ENCODE measurements at places on chromosomes 2 and 18.

DNA sequence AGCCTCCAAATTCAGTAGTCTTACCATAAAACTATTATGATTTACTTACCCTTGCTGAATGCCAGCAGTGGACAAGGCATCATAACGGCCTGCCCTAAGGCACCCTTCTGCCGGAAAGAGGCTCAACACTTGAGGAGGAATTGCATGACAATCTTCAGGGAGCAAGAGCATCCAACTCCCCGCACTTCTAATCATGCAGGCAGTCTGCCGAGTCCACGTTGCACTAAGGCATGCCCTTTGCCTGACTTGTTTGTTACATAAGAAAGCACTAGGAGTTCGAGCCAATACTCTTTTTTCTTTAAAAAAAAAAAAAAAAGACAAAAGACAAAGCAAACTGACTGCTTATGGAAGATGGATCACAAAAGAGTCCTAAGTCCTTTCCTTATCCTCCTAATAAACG, 17.9 kb upstream of the SPTBN1 start:
- DNase-seq = no peak

DNA sequence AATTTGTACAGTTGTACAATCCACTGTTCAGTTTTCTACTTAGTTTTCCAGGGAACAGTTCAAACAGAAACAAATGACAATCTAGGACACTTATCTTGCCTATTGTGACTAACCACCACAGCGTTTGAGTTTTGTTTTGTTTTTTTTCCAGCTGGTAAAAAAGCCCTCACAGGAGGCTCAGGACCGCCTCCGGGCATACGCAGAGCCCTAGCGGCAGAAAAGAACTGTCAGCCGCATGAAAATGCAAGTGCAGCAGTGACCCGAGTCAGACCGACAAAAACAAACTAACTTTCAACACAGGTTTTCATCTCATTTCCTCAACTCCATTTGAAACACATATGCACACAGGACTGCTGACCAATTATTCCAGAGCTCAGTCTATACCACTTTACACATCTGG, 68.6 kb downstream of the STEAP3 start:
- DNase-seq = no peak

GRCh38 chr2:214946949-214947348, 137.5 kb upstream of the BARD1 start:
- no peak for DNase-seq

DNA sequence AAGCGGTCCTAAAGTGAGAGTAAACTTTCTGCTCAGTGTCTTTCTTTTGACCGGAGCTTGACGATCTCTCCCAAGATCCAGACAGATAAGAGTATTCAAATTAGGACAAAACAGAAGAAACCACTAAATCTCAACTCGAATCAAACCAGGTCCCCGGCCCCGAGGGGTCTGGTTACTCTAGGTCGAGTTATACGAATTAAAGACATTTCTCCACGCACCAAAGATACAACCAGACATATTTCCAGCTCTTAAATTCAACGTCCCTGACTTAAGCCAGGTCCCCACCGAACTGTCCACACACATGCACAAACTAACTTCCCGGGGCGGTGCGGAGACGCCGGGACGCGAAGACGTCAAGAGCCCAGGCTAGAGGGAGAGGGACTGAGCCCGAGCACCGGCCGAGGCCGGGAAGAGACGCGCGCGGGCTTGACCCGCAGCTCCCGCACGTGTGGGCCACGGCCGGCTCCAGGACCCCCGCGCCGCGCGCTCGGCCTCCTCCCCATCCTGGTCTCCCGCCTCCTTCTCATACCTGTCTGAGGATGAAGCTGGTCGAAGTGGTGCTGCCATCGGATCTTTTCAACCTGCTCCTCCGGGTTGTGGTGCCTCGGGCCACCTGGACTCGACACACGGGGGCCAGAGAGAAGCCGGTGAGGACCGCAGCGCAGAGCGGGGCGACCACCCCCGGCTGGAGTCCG, 896 bp downstream of the CACNB4 start:
- no peak for DNase-seq
